ENCODE measurements at places on chromosomes 2 and 18.

DNA sequence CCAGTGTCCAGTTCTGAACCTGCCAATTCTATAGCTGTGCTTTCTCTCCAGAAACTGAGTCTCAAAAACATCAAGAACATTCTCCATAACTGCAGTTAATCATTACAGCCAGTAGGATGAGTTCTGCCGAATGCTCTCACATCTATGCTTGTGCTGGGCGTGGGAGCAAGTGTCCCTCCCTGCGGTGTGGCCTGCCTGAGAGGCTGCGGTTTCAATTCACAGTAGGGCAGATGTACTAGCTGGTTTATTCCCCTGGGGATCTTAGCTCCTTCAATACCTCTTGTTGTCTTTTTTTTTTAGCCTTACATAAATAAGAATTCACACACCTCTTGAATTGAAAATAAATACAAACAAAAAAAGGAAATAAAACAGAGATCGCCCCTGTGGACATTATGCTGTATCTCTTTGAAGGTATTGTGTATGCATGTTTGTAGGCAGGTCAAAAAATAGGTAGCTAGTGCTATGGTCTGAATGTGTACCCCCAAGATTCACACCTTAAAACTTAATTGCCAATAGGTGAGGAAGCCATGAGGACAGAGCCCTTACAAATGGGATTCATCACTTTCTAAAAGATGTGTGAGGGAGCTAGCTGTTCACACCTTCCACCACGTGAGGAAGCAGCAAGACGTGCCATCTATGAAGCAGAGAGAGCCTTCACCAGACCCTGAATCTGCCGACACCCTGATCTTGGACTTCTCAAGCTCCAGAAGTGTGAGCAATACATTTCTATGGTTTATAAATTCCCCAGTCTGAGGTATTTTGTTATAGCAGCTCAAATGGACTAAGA is 74.3 kb downstream of the BCL2L11 start:
- no peak for DNase-seq

- DNase-seq, result no peak
Measured at GRCh38 chr18:62325806-62326645, 916 bp downstream of the TNFRSF11A start.

DNA sequence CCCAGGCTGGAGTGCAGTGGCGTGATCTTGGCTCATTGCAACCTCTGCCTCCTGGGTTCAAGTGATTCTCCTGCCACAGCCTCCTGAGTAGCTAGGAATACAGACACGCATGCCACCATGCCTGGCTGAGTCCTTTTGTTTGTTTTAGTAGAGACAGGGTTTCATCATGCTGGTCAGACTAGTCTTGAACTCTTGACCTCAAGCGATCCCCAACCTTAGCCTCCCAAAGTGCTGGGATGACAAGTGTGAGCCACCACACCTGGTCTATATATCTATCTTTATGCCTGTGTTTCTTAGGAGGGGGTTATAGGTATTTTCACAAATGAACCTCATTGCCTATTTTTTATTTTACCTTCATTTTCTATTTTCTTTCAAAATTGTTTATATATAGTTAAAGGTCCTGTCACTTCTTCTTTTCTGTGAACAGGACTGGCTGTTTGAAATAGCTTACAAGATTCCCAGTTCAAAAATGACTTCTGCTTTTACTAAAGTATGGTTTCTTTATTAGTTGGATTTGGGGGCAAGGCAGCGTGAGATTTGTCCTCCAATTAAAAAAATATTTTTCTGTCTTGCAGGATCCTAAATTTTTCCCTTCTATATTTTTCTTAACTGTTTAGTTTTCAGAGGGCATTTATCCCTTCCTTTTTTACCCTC is 16.4 kb upstream of the MARCHF7 start:
- no peak for DNase-seq

- DNase-seq, result no peak
Measured at GRCh38 chr2:215395687-215396460, 40.0 kb downstream of the FN1 start.

DNA sequence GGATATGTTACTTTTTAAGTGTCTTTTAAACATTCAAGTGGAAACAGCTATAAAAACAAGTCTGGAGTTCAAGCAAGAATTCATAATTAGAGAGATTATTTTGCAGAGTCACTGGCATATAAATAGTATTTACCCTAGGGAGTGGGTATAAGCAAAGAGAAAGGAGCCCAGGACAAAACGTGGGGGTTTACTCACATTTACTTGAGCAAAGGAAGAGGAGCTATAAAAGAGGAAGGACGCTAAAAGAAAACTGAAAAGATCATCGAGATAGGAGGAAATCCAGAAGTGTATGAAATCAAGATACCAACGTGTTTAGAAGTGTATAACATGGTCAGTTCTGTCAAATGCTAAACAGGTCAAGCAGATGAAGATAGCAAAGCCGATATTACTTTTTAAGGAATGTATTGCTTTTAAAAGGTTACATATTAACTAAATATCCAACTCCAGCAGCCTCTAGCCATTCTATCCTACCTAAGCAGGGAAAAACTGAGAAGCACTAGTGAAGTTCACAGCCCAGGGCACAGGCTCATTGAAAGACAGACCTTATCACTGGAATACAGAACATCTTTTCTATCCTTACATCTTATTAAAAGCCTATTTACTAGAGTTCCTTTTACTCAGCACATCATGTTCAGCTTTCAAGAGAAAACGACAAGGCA is 8.6 kb downstream of the KANSL1L start:
- no peak for DNase-seq

DNA sequence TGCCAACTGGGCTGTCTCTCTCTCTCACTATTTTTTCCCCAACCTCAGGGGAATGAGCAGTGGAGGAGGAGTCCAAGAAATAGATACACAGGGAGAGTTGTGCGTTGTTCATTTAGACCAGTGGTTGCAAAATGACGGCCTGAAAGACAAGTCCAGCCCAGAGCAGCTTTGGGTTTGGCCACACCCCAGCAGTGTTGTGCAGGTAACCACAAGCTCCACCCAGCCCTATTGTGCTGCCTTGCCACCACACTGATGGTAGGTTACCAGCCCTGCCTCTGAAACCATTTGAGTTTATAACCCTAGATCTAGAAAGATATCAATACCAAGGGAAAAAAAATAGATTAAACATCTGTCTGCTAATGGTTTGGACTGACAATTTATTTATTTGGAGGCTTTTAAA is 144.3 kb downstream of the CMPK2 start:
- no peak for DNase-seq

- DNase-seq, result no peak
Measured at GRCh38 chr2:161241894-161242293, 66.3 kb upstream of the PSMD14 start.

DNA sequence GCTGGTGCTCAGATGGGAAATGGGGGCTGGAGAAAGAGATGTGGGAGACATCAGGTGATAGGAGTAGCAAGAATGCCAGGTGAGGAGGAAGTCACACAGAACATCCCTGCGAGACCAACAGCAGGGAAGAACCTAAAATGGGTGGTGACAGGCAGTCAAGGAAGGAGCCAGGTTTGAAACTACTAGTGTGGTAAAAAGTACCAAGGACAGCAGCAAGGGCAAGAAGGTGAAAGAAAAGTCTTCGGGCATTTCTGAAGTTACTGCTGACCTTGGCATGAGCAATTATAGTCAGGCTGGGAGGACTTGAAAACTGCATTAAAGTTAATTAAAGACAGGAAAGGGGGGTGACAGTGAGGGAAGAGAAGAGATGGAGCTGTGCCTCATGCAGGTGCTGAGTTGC is 410.4 kb downstream of the RAD51AP2 start:
- DNase-seq, result no peak

DNA sequence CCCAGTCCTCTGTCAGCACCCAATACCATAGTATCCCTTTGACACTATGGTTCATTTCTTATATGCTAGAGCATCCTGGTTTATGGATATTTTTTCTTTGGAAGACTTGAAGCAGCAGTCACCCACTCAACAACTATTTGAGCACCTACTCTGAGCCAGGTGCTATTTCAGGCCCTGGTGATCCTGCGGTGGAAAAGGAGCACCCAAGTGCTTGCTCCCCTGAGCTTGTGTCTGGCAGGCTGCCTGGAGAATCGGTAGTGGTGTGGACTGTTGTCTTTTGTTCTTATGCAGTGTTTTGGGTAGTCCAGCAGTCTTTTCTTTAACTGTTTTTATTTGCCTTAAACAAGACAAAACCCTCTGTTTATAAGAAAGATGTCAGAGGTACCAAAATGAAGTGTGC is 28.9 kb downstream of the NCK2 start:
- no peak for DNase-seq

DNA sequence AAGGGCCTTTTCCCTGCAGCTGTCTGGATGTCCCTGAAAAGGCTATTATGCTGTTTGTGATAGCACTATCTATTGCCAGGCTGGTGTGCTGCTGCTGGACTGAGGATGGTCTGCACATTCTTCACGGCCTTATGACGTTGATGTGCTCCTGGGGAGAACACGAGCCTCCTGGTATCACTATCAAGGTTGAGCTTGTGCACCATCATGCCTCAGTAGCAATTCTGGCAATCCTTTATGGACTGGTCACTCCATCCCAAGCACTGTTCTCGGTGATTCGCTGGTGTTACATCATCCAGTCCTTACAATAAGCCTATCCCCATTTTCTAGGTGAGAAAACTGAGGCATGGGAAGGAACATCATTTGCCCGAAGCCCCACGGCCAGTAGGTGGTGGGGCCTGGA is 18.2 kb upstream of the CCBE1 start:
- DNase-seq, result no peak

- no peak for DNase-seq
Measured at GRCh38 chr2:52036853-52037252, 1004.9 kb upstream of the NRXN1 start.

GRCh38 chr18:51739044-51739666 is 541.7 kb upstream of the MEX3C start:
- no peak for DNase-seq

DNA sequence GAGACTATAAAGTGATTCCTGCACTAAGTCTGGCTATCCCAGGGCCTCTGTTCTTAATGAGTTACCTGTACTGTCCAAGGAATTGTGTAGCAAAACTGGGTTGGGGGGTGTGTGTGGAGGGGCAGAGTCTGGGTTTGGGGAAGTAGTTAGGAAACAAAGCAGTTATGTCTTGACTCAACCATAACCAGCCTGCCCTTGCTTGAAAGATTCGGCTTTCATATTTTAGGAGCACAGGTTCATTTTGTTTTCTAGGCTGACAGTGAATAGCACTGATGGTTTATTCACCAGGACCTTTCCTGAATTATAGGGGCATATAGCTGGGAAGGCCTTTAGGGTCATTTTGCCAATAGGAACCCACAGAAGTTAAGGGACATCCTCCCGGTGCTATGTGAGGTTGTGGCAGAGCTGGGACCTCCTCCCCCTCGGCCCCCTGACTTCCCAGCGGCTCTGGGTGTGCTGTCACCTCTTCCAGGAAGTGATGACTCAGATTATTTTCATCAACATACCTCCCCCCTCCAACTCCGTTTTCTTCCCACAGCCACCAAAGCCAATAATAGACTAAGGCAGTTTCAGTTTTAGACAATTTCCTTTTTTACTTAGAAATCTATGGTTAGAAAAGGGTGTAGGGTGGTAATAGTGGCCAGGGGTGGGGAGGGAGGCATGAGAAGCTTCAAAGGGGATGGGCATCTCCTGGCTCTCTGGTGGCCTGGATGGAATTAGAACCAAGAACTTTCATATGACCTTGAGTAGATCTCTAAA is 44.8 kb downstream of the SETBP1 start:
- DNase-seq, result no peak

- no peak for DNase-seq
Measured at GRCh38 chr18:6363216-6363615, 51.5 kb downstream of the L3MBTL4 start.

GRCh38 chr18:7059276-7059675 is 58.3 kb downstream of the LAMA1 start:
- DNase-seq, result no peak

- no peak for DNase-seq
Measured at GRCh38 chr2:43314299-43314927, 88.0 kb upstream of the ZFP36L2 start.

DNA sequence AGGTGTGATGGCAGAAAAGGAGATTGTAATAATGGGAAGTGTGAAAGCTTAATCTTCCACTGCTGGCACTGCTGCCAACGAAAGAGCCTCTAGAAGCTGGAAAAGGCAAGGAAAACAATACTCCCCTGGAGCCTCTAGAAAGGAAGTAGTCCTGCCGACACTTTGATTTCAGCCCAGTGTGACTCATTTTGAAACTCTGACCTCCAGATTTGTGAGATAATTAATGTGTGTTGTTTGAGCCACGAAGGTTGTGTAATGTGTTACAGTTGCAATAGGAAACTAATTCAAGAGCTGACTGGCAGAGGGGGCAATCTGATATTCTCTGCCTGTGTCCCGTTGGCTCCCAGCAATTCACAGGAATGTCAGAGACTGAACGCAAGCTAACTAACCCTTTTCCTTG is 219.2 kb upstream of the UBE2E3 start:
- no peak for DNase-seq

DNA sequence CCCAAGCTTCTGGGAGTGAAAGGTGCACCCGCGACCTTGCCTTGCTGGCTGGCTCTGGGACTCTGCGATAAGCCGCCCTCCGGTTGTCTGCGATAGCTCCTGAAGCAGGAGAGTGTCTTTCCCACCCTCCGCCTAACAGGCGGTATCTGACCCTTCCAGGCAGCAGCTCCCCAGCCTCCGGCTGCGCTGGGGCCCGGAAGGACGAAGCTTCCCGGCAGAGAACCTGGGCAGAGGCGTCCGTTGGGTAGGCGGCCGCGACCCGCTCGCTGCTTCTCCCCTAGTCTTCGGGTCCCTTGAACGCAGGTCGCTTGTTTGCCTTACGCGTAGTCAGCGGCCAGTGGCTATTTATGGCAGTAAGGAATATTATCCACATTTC is 446 bp upstream of the RHBDD1 start:
- no peak for DNase-seq

DNA sequence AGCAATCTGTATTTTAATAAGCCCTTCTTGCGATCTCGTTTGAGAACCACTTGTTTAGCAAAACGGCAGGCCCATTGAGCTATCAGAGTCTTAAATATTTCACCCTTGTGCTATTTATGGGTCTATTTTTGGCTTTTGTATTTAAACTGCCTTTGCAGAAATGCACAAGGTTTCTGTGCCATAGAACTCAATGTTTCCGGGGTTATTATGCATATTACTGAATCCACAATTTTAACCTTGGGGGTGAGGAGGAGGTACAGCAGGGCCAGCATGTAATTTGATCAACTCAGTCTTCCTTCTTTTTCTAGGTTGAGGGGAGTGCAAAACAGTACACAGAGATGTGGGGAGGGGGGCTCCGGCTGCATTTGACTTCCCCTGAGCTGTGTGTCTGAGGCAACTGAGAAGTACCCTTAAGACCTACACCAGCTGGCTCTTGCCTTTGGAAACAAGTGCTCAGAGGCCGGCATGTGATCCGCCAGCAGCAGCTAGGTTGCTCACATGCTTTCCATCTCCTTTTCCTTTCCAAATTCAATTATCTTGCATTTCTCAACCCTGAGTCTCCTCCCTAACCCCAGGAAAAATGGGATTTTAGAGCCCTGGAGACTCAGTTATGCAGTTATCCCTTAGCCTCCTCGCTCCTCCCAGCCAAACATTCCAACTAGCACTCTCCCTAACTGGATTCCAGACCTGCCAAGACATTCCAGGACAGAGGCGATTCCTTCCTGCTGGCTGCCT is 103.0 kb downstream of the HNRNPLL start:
- DNase-seq, result no peak
